ENCODE measurements at places on chromosomes 2 and 18.

- DNase-seq = no peak
These were observed 863 bp upstream of the SIX2 start for GRCh38 chr2:45009928-45010701.

GRCh38 chr2:963876-964275 is 13.2 kb downstream of the SNTG2 start:
- DNase-seq = no peak

- DNase-seq = no peak
These were observed 44.3 kb upstream of the CABYR start for GRCh38 chr18:24094561-24094960.

DNA sequence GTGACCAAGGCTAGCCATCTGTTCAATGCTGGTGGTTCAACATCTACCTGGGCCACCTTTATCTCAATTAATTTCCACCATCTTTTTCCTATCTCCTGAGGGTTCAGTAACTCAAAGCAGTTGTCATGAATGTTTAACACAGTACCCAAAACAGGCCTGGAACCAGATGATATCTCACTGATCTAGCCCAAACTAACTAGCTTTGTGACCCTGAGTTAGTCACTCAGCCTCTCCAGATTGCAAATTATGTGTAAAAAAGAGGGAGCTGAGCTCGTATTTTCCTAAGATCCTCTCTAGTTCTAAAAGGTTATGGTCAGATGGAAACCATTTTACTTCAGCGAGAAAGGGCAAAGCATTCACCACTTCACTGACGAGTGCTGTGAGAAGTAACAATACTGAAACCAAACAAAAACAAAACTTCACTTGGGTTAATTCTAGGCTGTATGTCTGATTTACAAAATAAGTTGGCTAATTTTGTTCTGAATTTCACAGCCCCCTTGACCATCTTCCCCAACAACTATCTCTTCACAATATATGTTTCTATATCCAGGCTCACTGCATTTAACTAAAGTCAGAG is 14.8 kb downstream of the SPRED2 start:
- no peak for DNase-seq

- DNase-seq = no peak
These were observed 90.0 kb downstream of the CRACDL start for GRCh38 chr2:98846041-98846440.

Measured in hippocampal formation (tissue), 2 donors.